ENCODE measurements at places on chromosomes 3 and 15.

DNA sequence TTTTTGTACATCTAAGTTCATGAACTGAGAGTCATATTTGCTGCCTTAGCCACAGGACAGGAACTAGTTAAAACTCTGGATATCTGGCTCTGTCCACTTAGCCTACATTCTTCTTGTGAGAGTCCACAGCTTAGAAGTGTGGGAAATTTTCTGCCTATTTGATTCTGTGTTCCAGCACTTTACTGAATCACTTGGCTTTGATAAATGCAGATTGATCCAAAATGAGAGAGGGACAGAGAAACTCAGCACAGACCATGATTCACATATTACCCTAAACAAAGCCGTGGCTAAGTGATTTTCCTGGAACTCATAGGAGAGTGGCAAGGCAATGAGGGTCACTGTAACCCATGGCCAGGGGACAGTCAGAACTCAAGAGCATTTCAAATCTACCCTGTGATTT lies 87.5 kb upstream of the CADPS start:
- DNase-seq = no peak

GRCh38 chr15:73763931-73764330 lies 10.8 kb upstream of the INSYN1 start:
- no peak for DNase-seq

- DNase-seq = peak; percentile 62
Measured at GRCh38 chr15:59401824-59402569, 29.3 kb upstream of the MYO1E start.

GRCh38 chr3:77283108-77283507 lies 243.2 kb downstream of the ROBO2 start:
- DNase-seq = no peak

- no peak for DNase-seq
Measured at GRCh38 chr3:38590521-38590920, 59.0 kb downstream of the SCN5A start.

GRCh38 chr3:195897081-195897852 lies 11.1 kb downstream of the TNK2 start:
- no peak for DNase-seq

- DNase-seq = no peak
Measured at GRCh38 chr3:30226601-30227151, 379.7 kb upstream of the TGFBR2 start.

- no peak for DNase-seq
Measured at GRCh38 chr15:41911691-41912345, 18.0 kb upstream of the SPTBN5 start.

DNA sequence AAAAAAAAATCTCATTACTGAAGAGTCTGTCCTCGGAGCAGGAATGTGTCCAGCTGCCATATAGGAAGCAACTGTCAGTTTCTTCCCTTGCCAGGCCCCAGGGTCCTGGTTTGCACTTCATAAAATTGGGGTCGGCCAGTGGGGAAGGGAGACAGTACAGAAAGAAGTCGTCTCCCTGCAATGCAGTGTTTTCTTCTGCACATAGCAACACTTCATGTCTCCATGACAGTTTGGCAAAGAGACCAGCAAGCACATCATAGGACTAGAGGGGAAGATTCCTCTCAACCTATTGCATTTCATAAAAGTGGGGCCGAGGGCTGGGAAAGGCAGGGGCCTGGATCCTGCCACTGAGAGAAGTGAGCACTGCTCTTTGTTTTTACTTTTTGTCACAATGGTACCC lies 138.2 kb upstream of the HACD2 start:
- no peak for DNase-seq

GRCh38 chr3:80785475-80785874 lies 976.0 kb downstream of the GBE1 start:
- no peak for DNase-seq

GRCh38 chr15:89125088-89125826 lies 37.0 kb downstream of the ABHD2 start:
- DNase-seq = no peak

DNA sequence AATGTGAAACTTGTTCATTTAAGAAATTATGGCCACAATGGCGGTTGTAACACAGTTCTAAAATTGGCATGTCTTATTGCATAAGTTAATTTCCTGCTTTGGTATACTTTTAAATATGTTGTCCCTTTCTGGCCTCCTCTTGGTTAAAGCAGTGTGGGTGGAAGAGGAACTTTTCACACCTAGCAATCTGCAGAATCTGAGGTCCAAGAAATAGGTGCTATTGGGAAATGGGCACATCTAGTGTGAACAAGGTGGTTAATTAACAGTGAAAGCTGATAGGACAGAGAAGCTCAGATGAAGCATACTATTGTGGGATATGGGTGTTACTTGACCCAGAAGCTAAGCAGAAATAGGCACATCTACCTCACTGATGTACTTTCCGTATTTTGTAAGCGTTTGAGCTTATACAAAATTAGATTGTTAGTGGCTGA lies 10.6 kb downstream of the CMC1 start:
- DNase-seq = no peak

DNA sequence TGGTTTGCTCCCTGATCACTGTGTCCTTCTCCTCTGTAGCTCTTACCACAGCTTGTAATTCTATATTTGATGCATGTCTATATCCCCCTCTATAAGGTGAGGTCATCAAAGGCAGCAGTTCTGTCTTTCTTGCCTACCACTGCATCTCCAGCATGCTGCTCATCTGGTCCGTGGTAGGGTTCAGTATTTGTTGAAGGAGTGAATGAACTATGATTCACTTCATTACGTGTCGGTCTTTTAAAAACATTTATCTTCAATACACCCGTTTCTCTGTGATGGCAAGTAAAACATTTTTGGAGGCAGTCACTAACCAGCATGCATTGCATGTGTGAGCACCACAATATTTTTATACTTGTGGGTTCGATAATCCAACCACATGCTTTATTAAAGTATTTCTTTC lies 27.6 kb downstream of the CHST14 start:
- DNase-seq = no peak

GRCh38 chr3:122024800-122025199 lies 2.8 kb upstream of the ILDR1 start:
- DNase-seq = no peak

Data from NCI-H526 (cell line).